Pulmonary artery endothelial cell (primary cell): ENCODE measurements at places on chromosomes 7 and 10.

- no peak for DNase-seq
These were observed 24.2 kb upstream of the DDC start for GRCh38 chr7:50589364-50589763.

GRCh38 chr10:34244756-34245484 lies 570.2 kb downstream of the PARD3 start:
- no peak for DNase-seq

DNA sequence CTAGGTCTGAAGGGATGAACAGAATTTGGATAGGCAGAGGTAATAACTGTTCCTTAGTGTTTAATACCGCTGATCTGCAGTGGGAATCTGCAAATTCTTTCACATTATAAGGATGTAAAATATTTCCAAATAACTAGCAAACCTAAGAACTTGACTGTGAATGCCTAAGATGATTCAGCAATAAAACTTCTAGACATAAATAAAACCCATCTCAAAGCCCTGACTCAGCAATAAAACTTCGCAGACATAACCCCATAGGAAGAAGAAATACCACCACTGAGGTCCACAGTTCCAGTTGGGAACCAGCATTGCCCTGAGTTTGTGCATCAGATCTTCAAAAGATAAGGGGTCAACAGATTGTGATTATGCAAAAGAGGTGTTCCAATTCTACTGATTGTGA lies 354.2 kb downstream of the GFRA1 start:
- no peak for DNase-seq

- DNase-seq: no peak
These were observed 54.8 kb downstream of the MKI67 start for GRCh38 chr10:128071417-128071782.

- DNase-seq: no peak
These were observed 20.0 kb downstream of the LRRC4 start for GRCh38 chr7:128011131-128011661.

DNA sequence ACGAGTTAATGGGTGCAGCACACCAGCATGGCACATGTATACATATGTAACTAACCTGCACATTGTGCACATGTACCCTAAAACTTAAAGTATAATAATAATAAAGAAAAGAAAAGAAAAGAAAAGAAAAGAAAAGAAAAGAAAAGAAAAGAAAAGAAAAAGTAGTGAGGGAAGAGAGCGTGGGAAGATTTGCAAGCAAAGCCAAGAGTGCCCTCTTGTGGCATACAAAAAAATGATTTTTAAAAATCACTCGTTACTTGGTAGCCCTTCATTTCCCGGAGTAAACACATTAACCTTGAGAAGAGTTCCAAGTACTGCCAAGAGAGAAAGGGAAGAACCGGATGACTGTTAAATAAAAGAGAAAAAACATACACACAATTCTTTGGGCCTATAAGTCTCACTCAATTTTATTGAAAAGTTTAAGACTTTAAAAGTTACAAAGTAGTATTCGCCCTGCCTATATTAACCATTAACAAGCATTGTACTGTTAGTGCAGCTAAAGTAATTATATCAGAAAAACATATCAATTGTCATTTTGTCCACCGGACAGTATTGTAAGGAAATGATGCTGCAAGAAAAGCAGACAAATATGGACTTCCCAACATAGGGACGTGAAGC lies 6.2 kb upstream of the CH25H start:
- no peak for DNase-seq

DNA sequence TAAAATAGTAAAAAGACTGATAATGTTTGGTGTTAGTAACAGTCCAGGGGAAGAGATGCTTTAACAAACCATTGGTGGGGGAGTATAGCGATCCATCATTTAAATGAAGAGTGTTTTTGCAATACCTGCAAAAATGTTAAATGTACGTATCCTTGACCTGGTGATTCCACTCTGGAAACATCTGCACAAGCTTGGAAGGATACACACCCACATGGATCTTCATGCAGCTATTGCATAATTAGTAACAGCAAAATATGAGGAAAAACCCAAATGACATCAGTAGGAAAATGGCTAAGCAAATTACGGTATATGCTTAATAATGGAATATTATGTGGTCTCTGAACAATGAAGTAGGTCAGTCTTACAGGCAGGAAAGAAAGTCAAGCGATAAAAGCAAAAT lies 20.5 kb downstream of the WNT2 start:
- no peak for DNase-seq

- no peak for DNase-seq
These were observed 340.5 kb downstream of the PTPRN2 start for GRCh38 chr7:158246960-158247673.
